Right atrium auricular region (tissue), 2 donors: ENCODE measurements at places on chromosomes 12 and 14.

DNA sequence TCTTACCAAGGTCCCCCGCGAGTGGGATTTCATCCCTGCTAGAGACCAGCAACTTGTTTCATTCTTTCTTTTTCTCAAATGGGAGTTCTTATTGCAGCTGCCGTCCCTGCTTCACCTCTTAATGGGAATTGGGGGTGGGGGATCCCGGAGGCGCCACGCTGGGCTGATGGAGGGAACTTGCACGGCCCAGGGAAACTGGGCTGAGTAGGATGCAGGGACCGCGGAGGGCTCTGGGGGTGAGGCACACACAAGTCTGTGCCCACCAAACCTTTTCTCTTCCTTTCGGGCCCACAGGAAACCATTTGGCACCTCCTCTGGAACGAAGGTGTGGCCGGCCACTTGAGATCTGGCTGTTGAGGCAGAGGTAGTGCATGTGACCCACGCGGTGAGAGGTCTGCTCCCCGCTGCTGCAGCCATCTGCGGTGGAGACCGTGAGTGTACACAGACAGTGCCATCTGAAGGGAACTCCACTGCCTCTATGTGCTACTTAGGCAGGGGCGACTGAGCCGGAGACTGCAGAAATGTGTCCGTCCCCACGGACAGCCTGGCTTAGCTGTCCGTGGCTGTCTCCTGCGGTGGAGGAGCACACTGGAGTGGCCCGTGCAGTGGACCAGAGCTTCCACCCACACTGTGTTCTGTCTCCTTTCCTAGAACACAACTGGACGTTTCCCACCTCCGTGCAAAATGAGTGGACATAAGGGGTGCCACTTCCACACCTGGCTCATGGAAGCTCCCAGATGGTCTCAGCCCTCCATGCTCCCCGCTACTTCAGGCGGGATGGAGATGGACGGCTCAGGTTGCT, 42.1 kb upstream of the TESC start:
- DNase-seq: no peak

- no peak for DNase-seq
Observed at GRCh38 chr12:85179680-85180270, 100.2 kb upstream of the ALX1 start.

GRCh38 chr14:23608454-23608853, 27.7 kb upstream of the DHRS2 start:
- no peak for DNase-seq

DNA sequence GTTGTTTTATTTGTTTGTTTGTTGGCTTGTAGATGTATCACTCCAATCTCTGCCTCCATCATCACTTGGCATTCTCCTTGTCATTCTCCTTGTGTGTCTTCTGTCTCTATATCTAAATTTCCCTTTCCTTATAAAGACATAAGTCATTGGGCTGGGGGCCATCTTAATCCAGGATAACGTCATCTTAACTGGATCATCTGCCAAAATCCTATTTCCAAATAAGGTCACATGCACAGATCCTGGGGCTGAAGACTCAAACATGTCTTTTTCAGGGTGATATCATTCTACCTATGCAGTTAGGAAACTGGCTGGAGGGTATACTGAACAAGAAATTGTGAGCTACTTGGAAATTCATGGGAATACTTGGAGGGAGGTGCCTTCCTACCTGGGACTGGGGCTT, 8.7 kb upstream of the CCDC60 start:
- DNase-seq: no peak

- DNase-seq: no peak
Observed at GRCh38 chr12:113207613-113208040, 13.6 kb upstream of the TPCN1 start.

DNA sequence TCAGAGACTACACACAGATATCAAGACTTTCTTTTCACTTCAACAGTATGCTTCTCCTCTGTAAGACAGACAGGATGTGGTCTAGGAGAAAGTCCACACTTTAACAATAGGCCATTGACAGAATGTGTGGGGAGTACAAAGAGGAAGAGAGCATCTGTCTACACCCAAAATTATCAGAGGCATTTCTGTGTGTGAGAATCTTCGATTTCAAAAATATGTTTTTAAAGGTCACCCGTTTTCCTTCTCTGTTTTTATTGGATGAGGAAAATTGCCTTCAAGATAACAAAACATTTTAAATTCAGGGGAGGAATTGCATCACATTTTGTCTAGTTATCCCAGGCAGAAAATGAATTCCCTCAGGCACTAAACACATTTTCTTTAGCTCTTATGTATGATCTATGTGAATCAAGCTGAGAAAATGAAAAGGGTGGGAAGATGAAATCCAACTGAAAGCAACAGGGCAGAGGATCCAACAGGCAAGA, 16.4 kb downstream of the NAV3 start:
- no peak for DNase-seq

DNA sequence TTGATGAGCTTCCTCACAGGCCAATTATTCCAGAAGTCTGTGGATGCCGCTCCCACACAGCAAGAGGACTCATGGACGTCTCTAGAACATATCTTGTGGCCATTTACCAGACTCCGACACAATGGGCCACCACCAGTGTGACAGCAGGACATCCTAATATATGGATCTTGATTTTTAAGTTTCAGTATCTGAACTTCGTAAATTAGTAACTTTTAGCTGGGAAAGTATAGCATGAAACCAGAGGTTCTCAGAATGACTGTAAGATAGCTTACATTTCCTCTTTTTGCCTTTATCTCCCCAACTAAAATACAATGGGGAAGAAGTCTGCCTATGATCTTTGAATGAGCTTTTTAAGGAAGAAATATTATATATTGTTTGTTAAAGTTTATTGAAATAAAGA, 87.0 kb downstream of the DNAI7 start:
- DNase-seq: no peak

DNA sequence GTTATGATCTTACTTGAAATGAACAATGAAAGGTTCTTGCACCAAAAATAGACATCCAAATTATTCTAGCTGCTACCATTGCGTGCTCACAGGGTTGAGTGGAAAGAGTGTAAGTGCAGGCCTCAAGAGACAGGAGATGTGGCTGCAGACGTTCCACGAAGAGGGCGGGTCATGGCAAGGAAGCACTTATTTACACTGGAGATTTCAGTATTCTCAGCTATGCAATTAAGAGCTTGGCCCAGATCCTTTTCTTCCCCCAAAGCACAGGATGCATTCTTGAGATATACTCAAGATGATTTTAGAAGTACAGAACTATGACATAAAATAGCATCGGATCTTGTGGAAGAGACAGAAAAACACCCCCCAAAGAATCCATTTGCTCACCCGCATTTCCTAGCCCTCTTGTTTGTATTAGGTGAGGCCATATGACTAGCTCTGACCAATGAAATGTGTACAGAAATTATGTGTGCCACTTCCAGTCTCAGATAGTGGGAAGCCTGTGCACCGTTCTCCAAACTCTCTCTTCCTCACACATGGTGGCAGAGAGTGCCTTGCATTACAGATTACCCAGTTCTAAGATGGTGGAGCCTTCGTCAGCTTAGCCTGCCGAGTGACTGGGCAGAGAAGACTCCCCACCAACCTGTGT, 261.4 kb downstream of the TTC8 start:
- DNase-seq: no peak

GRCh38 chr14:95294320-95294719, 25.4 kb downstream of the CLMN start:
- DNase-seq: no peak

GRCh38 chr14:68394118-68394763, 398.6 kb downstream of the ZFP36L1 start:
- DNase-seq: no peak

DNA sequence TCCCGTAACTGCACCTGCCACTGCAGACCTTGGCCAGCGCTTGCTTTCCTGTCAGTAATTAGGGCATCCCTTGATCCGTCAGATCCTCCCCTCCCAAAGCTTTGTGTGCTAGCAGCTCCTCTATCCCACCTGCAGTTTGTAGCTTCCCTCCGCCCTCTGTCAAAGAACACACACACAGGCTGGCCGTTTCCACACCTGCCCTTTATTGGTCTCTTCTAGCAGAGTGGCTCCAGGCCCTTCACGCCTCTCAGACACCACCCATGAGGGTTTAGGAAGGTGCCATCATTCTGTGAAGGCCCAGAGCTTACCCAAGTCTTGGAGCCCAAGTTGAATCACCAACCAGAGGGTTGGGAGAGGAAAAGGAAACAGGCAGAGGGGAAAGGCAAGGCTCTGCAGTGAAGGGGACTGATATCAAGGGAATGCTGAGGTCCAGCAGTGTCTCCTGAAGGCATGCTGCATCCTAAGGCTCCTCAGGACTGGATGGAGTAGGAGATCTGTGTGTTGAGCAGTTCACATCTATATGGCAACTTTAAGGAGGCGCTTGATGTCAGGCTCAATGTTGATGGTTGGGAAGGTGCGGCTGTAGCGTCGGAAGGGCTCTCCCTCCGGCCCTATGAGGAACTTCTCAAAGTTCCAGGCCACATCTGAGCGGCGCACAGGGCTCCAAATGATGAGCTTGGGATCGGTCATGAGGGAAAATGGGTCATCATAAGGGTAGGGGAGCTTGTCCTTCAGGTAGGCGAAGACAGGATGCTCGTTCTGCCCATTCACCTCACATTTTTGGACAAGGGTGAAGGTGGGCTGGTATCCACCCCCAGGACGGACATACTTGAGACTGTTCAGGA, 3.4 kb downstream of the GPX2 start:
- no peak for DNase-seq

- DNase-seq: no peak
Observed at GRCh38 chr12:66636771-66637170, 42.1 kb downstream of the GRIP1 start.

DNA sequence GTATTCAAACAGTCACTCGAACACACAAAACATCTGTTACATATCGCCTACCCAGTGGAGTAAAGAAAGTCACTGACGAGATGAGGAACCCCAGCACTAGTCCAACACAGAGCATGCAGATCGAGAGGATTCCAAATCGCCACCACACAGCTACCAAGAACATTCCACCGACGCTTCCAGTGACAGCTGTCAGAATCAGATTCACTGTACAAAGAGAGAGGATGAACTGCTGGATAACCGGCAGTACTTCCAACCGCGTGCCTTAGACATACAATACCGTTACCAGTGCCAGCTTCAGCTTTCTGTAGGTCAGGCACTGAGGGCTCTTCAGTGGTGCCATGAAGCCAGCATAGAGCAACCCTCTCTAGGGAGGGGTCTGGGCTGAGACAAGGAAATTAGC, 34.5 kb downstream of the TM7SF3 start:
- DNase-seq: no peak

DNA sequence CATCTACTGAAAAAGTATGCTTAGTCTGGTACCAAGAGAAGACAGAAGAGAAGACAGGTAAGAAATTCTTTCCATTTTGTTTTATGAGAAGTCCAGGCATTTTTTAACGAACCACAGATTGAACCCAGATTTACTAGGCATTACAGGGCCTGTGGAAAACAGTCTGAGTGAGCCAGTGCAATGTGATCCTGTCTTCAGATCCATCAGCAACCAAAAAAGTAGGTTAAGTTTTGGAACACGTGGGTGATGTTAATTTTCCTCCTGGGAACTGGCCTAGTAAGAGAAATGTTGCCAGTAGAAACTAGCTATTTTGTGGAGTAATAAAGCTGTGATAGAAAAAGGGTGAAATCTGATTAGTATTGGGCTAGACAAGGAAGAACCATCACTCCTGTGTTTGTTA, 440.9 kb upstream of the SEL1L start:
- no peak for DNase-seq

- no peak for DNase-seq
Observed at GRCh38 chr12:58211211-58211610, 269.8 kb downstream of the ATP23 start.

- DNase-seq: no peak
Observed at GRCh38 chr12:66002812-66003211, 127.7 kb downstream of the LLPH start.

DNA sequence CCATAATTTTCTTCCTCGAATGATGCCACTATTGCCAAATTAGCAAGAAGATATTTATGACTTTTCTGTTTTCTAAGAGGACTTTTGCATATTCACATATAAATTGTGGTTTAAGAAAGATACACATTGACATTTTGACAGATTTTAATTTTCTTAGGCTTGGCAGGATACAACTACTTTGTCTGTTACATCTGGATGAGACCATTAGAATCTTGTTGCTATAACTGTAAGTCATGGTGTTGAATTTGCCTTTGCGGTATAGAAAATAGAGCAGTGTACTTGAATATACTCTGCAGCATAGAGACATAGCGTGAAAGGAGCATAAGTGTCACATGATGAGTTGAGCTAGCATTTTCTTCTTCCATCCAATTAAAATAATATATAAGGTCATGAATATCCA, 169.3 kb downstream of the FUT8 start:
- no peak for DNase-seq

GRCh38 chr12:106192659-106193393, 54.1 kb upstream of the NUAK1 start:
- no peak for DNase-seq

DNA sequence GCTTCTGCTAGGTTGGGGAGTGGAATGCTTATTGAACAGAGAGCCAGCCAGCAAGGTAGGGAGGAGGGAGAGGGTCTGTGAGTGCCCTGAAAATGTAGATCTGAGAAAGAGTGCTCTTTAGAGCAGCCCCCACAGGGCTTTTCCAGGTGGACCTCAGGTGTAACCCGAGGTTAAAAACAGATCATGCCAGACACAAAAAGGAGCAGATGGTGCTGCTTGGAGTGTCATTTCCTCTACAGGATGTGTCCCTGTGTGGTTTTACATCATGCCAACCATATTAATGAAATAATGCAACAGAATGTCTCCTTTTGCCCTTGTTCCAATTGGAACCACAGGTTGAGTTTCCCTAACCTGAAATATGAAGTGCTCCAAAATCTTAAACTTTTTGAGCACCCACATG, 6.4 kb downstream of the SUSD6 start:
- no peak for DNase-seq

- no peak for DNase-seq
Observed at GRCh38 chr12:60539592-60539991, 943.8 kb downstream of the SLC16A7 start.

- no peak for DNase-seq
Observed at GRCh38 chr12:7395950-7396349, 48.0 kb downstream of the CD163L1 start.

- DNase-seq: no peak
Observed at GRCh38 chr12:75984577-75985182, 46.9 kb downstream of the PHLDA1 start.

- DNase-seq: no peak
Observed at GRCh38 chr14:24612196-24612595, 2.7 kb upstream of the GZMH start.

DNA sequence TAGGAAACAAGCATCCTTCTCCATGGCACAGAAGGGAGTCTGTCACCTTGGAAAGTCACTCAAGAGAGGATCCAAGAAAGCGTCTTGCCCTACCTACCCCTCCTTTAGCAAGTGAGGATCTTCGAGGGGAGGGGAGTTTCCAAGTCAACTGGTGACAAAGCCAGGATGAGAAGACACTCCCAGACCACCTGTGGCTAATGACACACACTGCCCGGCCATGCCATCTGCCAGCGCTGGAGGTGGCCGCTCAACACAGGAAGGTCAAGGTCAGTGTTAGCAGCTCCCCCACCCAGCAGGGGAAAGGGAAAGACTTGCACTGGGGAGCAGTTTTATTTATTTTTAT, 41.3 kb downstream of the ELK3 start:
- DNase-seq: no peak
